ENCODE measurements at places on chromosomes 16 and 17. TPM values are rescaled to one million over a fixed set of nuclear protein-coding genes. Genes with fewer than 3 reads are reported as not detected.

Gene PLA2G10
- not detected for total RNA-seq

Gene DNAI2
- not detected for total RNA-seq

Gene MYH8
- total RNA-seq: not detected

DNA sequence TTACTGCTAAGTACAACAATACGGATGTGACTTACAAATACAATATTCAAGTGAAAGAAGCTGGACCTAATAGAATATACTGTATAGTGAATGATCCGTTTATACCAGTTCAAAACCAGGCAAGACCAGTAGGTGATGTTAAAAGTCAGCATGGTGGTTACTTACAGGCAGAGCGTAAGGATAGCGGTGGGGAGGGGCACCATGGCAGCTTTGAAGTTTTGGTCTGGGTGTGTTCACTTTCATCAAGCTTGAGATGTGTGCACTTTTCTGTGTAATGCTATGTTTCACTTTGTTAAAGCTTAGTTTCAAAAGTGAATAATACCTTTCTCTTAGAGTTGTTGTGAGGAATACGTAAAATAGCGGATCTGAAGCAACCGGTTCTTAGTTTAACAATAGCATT is 16.5 kb upstream of the SLC35G3 start:
- DNase-seq: no peak

DNA sequence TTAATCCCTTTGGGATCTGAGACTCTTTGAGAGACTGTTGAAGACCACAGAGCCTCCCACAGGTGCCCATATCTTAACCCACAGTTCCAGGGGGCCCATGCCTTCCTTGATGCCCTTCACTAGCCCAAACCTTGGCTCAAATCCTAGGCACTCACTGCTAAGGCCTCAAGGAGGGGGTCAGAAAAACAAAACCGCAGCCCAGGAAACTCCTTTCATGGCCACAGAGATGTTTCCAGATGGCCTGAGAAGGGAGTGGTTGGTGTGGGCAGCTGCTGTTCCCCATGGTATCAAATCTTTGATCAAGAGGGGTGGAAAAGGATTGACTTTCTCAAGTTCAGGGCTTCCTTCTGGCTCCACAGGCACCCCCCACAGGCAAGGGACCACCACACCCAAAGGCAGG is 44.7 kb downstream of the CDH1 start:
- no peak for DNase-seq

DNA sequence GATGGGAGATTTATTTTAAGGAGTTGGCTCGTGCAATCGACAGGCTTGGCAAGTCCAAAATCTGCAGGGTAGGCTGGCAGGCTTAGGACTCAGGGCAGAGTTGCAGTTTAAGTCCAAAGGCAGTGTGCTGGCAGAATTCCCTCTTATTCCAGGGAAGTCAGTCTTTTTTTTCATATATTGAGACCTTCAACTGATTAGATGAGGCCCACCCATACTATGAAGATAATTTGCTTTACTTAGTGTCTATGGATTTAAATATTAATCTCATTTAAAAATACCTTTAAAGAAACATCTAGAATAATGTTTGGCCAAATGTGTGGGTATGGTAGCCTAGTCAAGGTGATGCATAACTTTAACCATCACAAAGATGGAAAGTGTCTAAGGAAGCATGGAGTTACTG is 99.8 kb downstream of the CNTNAP4 start:
- no peak for DNase-seq
